ENCODE measurements at places on chromosomes 5 and 9.

DNA sequence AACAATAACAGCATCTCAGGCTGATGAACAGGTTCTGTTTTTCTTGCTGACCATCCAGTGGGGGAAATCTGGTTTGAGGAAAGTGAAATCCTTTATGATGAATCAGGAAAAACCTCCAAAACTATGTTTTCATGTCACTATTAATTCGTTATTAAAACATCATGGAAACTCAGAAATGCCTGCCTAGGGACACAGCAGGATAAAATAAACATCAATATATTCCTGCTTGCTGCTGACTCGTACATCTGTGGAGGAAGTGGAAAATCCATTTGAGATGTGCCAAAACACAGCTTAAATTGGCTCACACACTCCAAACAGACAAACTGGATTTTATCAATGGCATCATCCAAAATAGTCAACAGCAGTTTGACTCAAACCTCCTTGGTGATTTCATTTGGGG, 53.0 kb downstream of the TEK start:
- DNase-seq = no peak

DNA sequence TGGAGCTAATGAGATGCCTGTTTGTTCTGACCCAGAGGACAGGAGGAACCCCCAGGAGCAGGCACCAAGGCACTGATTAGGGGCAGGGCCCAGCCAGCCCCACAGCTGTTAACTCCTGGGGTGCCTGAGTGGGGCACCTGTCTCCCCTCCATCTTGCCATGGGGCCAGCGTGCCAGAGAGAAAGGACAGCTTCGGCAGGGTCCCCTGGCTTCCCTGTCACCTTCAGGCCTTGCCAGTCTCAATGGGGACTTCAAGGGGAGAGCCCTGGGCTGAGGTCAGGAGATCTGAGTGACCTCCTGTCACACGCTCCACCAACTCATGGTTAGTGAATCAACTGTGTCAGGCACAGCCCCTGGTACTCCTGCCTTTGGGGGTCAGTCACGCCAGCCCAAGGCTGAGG, 152.7 kb upstream of the MVB12B start:
- DNase-seq = no peak

GRCh38 chr9:137374131-137374845, 48.7 kb downstream of the EXD3 start:
- DNase-seq = no peak

GRCh38 chr9:115115924-115116323, 2.0 kb downstream of the TNC start:
- DNase-seq = no peak

DNA sequence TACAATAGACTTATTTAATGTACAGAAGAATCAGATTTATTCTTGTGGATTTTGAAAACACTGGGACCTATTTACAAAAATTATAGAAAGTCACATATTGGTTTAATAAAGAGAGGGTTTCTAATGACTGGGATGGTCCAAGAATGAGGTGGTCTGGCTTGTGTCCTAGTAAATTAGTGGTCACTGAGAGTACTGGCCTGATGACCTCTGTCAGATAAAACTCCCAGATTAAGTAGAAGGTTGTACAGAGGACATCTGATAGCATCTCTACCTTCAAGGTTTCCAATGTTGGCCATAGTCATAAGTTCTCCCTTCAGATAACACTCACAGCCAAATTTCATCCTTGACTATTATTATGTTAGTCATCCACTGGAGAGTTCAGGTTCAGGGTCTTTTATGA, 692.9 kb downstream of the MTRR start:
- DNase-seq = no peak

- DNase-seq = no peak
These were observed 617 bp downstream of the PPP6C start for GRCh38 chr9:125189011-125189360.

DNA sequence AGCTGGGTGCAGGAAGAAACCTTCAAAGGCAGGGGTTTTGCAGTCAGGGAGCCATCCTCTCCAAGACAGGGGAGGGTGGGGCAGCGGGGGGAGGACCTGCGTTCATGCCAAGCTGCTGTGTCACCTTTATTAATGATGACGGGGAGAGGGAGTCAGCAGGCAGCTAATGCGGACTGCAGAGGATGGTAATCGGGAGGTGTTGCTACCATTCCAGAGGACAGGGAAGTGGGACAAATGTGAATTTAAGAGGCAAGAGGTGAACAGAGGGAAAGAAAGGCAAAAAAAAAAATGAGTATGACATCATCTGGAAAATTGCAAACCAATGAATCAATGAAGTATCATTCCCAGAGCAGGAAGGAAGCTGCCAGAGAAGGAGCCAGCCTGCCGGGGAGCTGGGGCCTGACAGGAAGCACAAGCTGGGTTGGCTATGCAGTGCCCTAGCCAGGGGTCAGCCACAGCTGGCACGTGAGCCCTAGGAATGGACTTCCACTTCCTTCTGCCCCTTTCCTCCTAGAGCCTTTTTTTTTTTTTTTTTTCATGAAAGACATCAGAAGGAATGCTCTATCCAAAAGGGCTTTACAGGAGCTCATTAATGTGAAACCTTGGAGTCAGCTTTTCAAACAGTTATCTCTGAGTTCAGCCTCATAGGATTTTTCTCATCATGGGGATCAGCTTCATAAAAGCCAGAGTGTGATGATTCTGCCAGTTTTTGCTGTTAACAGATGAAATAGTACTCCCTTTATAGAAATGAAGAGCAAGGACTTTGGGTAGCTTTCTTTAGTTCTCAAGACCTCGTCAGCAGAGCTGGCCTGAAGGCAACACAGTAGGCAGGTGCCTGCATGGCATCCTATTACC, 9.2 kb downstream of the INSYN2B start:
- DNase-seq = no peak

- no peak for DNase-seq
These were observed 27.5 kb downstream of the ZNF474 start for GRCh38 chr5:122156724-122157325.

GRCh38 chr9:111949919-111950318, 53.3 kb downstream of the UGCG start:
- DNase-seq = no peak

DNA sequence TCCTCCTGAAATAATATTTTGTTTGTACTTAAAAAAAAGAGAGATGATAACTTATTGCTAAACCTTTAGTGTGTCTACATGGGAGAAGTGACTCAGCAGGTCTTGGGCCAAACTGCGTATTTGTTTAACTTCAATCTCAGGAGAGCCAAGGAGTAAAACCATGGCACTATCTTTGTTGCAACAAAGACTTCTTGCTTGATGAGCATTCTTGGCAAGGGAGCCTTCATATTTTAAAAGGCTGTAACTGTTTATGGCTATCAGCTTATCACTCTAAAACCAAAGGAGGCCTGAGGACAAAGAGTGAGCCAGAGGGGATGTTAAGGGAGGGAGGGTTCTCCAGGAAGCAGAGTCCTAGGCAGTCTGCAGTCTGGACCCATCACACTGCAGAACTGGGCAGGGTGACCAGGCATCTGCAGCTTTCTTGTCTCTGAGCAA, 216.2 kb upstream of the S1PR3 start:
- no peak for DNase-seq

DNA sequence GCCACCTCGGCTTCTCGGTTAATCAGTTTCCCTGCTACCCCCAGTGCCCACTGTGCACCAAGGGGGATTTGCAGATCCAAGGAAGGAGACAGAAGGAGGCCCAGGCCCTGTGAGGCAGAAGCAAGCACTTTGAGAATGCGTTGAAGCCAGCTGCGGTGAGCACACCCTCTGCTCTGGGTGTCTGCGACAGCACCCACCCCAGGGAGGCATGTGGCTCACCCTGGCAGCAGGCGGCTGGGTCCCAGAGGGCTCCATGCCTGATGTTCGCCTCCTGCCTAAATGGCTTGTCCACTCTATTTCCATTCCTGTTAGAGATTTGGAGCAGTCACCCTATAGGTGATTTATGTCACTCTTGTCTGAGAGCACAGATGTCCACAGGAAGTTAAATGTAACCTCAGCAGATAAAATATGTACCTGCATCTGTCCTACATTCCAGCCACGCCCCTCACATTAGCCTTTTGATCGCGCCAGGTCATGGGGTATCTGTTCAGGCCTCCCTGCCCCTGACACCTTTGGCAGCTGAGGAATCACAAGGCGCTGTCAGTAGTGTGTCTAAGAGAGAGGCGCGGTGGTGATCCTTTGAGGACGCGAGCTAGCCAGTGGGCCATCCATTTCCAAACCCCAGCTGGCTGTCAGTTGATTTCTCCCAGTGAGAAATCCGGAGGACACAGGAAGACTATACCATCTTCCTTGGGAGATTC, 28.1 kb downstream of the PTGES2 start:
- no peak for DNase-seq

GRCh38 chr9:82117026-82117811, 128.6 kb downstream of the SPATA31D1 start:
- DNase-seq = no peak

DNA sequence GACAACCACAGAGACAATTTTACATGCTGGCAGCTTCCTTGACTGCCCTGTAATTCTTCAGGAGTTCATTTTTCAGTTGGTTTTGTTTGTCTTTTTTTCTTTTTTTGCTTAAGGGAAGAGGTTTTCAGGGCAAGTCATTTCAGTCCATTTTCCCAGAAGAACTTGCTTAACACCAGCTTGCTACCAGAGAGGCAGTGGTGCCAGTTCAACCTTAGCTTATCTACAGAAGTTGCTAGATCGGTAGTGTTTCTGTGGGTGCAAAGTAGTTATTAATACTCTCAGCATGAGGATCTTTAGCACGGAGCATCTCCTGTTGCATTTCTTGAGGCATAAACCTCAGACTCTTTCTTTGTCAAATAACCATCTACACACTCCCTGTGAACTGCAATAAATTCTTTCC, 1.1 kb downstream of the SPEF2 start:
- DNase-seq = no peak

DNA sequence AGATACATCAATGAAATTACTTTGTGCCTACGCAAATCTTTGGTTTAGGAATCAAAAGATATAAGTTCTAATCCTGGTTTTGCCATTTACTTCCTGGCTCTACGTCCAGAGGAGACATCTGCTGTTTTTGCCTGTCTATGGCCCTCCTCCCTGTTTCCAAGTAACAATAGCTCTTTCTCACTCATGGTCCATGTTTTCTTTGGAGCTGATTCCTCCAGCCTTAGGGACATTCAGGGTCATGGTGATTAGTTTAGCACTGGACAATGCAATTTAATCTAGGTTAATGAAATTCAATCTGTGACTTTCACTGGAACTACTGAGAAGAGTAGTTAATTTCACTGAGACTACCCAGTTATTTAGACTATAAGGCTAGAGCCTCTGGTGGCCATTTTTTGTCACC, 170.6 kb downstream of the SEMA6A start:
- no peak for DNase-seq

GRCh38 chr9:100669968-100670367, 92.1 kb downstream of the CAVIN4 start:
- DNase-seq = no peak

GRCh38 chr5:94326586-94326985, 291.8 kb downstream of the KIAA0825 start:
- no peak for DNase-seq

DNA sequence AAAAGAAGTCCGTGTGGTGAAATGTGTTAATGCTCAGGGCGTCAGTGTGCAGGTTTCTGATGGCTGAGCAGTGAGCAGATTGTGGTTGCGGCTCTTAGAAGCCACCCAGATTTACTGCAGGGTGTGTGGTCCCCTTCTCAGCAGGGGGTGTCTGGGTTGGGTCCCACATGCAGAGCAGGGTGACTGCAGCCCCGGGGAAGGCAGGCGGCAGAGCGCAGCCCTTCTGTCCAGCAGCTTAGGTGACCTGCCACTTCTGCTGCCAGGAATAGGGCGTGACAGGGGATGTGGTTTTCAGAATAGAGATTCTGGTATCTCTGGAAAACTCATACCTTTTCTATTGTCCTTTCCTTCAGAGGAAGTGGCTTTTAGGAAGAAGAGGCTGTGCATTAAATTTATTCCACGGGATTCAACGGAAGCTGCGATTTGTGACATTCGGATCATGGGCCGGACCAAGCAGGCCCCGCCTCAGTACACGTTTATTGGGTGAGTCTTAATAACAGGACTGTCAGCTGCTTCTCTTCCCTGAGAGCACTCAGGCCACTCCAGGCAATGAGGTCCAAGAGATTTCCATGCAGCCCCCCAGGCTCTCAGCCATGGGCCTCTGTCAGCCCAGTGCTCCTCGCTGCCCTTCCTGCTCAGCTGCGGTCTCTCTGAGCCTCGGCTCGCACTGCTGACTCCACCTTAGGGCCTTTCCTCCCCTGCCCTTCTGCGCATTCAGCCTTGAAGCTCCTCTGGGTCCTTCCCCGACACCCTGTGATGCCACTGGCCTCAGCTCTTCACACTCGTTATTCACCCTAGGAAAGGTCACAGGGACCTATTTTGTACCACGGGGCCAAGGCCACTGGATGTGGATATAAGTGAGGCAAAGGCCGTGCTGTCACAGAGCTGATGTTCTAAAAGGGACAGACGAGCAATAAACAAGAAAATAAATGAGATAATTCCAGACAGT, 65.4 kb downstream of the MVB12B start:
- no peak for DNase-seq

All from NCI-H1930 (cell line).